ENCODE measurements at places on chromosomes 2 and 18.

- DNase-seq: peak; percentile 63
Measured at GRCh38 chr18:9109523-9109922, 7.0 kb downstream of the NDUFV2 start.

GRCh38 chr2:145339646-145340045 is 819.7 kb upstream of the ZEB2 start:
- DNase-seq: peak; percentile 18

DNA sequence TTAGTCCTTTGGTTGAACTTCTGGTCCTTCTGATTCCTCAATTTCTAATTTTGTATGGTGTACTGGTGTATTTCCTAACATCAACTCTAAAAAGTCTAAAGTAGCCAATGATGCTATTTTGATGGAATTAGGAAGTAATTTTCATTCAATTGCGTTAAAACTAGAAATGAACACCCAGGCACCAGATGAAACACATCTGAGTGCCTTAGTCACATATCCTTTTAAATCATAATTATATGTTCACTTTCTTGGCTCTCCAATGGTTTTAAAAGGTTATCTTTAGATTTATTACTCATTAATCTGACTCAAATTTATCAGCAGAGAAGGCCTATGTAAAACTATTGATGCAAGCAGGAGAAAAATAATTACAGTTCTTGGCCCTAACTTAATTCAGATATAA is 119.7 kb downstream of the GAREM1 start:
- peak; percentile 38 for DNase-seq

- no peak for DNase-seq
Measured at GRCh38 chr2:58860586-58860985, 619.5 kb upstream of the FANCL start.

DNA sequence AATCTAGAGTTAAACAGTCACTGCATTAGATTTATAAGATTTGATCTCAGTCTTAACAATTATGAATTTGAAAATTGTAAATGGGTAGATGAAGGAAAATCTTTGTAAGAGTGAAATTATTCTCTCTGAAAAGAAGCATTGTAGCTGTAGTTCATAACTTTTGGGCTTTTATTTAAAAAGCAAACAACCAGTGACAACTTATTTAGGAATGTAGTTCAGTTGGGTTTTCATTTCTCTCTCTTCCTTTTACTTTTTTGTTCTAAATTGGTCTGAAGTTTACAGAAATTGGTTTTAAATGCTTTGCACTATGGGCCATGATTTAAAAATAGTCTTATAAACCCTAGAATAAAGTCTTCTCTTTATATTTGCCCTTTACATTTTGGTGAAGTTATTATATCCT is 296.6 kb downstream of the GULP1 start:
- no peak for DNase-seq

DNA sequence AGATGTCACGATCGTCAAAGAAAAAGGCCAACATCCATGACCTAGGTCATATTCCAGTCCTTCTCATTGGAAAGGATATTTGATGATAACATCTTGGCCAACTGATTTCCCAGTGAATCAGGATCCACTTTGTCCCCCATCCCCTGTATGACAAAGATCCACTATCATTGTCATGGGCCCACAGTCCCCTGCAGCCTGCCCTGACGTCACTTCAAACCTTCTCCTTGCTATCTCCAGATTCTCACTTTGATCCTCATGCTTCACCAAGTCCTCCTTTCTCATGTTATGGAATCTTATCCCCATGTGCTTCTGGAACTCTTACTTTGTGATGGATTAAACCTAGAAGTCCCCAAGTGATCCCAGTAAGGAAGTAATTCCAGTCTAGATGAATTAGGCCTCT is 25.7 kb downstream of the GALNT14 start:
- no peak for DNase-seq

DNA sequence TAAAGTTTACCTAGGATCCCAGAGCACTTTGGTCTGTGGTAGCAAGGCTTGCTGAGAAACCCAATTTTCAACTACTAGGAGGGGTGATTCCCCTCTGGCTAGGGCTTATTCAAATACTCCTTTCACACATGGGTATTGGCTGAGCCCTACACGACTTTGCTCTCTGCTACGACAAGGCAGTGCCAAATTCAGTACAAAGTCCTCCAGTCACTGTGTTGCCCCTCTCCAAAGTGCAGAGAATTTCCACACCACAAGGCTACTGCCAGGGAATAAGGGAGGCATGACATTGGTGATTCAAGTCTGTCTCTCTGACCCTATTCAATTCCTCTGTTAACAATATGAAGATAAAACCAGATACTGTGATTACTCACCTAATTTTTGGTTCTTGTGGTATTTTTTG is 38.9 kb downstream of the SYT4 start:
- no peak for DNase-seq

DNA sequence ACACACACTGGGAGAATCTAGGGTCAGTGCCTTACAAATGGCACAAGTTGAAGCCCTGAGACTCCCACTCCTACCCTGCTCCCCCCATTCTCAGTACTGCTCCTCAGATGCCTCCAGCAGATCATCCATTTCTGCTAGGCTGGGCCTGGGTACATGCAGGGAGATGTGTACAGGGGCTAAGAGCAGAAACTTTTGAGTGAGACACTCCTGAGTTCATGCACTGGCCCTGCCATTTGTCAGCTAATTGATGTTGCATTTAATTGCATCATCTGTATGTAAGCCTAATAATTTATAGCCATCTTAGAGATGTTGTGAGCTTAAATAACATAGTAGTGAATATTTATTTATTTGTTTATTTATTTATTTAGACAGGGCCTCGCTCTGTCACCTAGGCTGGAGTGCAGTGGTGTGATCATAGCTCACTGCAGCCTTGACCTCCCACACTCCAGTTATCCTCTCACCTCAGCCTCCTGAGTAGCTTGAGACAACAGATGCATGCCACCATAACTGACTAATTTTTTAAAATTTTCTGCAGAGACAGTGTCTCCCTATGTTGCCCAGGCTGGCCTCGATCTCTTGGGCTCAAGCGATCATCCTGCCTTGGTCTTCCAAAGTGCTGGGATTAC is 4.8 kb upstream of the CASP8 start:
- peak; percentile 47 for DNase-seq

- DNase-seq: no peak
Measured at GRCh38 chr2:170610615-170611014, 104.5 kb upstream of the SP5 start.

DNA sequence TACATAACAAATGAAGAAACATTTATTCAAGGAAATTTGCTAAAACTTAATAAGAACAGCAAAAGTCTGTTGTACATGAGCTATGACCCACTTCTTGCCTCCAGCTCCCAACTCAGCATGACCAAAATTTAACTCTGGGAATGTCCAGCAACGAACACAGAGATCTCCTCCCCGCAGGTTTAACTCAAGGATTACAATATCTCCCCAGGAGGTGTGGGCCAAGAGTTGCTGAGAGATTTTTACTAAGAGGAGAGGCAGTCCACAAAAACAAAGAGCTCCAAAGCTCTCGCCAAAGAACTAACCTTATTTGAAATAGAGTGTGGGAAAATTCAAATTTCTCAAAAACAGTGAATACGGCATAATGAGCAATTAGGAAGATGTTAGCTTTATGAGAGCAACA is 318.5 kb downstream of the GRB14 start:
- DNase-seq: no peak

GRCh38 chr2:145563741-145564615 is 1044.1 kb upstream of the ZEB2 start:
- no peak for DNase-seq

GRCh38 chr2:215189393-215189792 is 51.0 kb upstream of the ABCA12 start:
- DNase-seq: no peak

DNA sequence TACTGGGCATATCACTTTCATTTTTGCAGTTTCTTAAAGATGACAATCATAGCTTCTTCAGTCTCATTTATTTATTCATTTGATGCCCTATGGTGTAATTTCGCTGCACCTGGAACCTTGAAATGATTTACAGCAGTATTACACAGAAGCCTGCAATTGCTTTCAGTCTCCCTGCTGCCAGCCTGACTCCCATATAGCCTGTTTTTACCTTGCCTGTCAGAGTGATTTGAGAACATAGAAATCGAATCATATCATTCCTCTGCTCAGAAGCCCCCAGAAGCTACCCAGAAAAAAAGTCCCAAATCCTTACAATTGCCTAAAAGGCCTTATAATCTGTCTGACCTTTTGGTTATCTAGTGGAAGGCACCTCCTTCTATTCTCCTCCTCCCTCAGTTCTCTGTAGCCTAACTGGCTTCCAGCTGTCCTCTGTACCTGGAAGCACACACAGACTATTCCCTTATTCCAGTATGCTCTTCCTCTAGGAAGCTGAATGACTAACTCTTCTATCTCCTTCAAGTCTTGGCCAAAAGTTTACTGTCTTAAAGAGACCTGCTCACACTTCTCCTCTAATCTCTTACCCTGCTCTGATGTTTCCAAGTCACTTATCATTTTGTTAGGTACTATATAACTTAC is 12.6 kb downstream of the SCN3A start:
- no peak for DNase-seq

GRCh38 chr2:142930835-142931398 is 53.5 kb downstream of the KYNU start:
- no peak for DNase-seq

DNA sequence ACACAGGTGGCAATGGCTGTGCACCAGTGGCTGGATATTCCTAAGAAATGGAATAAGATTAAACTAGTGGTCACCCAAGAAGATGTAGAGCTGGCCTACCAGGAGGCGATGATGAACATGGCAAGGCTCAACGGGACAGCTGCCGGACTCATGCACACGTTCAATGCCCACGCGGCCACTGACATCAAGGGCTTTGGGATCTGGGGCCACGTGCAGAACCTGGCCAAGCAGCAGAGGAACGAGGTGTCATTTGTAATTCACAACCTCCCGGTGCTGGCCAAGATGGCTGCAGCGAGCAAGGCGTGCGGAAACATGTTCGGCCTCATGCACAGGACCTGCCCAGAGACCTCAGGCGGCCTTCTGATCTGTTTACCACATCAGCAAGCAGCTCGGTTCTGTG is 190.8 kb downstream of the FTCDNL1 start:
- no peak for DNase-seq

DNA sequence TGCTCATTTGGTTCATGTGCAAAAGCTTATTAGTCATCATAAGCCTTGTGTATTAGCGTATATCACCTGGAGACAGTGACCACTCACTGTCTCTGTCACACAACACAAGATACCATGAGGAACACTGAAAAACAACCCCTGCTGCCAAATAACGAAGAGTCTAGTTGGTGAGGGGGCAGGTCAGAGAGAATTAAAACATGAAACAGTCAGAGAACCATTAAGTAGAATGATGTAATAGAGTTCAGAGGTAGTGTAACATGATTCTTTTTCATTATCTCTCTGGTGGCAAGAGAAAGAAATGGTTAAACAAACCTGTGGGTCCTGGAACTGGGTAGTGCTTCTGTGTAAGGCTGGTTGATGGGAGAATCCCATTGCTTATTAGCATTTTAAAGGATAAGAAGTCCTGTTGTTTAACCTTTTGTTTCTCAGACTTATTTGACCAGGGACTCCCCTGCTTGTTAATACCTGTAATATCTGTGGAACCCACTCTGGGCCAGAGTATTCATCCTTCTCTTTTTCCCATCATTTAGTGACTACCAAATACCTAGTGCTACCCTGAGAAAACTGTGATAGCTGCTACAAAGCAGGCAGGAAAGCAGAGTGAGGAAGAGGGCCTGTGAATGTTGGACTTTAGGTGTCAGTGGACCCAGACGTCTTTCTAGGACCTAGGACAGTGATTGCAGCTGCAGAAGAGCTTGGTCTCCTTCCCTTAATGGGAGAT is 38.0 kb downstream of the PTRHD1 start:
- DNase-seq: no peak

DNA sequence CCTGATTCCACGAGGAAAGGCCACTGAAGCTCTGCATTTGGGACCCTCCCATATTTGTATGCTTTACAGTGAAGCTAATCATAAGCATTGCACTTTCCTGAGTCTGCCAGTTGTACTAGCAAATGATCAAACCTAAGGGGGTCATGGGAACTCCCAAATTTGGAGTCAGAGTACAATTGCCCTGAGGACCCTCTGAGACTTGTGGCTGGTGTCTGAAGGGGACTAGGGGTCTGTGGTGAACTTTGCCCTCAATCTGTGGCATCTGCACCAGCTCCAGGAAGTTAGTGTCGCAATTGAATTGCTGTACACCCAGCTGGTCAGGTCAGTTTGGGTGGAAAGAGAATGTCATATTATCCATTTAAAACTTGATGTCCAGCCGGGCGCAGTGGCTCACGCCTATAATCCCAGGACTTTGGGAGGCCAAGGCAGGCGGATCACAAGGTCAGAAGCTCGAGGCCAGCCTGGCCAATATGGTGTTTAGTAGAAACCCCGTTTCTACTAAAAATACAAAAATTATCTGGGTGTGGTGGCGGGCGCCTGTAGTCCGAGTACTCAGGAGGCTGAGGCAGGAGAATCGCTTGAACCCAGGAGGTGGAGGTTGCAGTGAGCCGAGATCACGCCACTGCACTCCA is 18.1 kb downstream of the SOWAHC start:
- DNase-seq: no peak

GRCh38 chr18:54165450-54165849 is 59.0 kb downstream of the MBD2 start:
- no peak for DNase-seq

GRCh38 chr18:46680784-46681695 is 24.0 kb upstream of the LOXHD1 start:
- no peak for DNase-seq

GRCh38 chr2:158457826-158458616 is 1.3 kb downstream of the PKP4 start:
- peak; percentile 52 for DNase-seq

DNA sequence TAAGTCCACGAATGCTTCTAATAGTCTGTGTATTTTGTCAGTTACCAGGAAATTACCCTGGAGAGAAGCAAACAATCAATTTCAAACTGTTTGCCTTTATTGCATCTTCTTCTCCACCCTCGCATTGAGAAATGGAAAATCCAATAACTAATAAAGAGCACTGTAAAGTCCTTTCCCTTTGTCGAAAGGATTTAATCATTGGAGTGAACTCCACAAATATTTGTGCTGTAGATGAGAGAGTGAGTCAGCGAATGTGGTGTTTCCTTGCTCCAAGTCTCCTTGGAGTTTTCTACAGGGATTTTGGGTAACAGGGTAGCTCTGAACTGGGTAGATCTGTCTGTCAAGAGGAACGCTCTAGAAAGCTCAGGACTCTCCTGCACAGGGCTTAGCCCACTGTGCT is 240.2 kb downstream of the KCNS3 start:
- peak; percentile 5 for DNase-seq

- DNase-seq: no peak
Measured at GRCh38 chr18:38023871-38024270, 458.3 kb upstream of the CELF4 start.

GRCh38 chr2:95388091-95388692 is 14.3 kb upstream of the FAHD2A start:
- DNase-seq: no peak

DNA sequence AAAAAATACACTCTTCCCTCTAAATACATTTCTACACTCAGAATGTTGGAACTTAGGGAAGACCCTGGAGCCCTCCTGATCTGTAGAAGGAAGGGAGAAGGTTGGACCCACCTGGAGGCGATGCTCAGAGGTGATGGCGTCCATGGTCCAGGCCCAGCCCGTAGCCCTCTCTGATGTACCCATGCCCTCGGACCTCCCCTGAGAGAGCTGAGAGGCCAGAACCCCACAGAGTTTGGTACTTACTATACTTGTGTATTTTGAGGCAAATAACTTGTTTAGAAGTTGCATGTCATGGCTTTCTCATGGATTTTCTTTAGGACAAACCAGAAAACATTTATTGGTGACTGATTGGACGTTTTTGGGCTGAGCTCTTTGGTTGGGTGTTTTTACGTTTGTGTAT is 10.5 kb downstream of the CTDP1 start:
- DNase-seq: no peak

GRCh38 chr2:181240844-181241243 is 216.3 kb upstream of the ITGA4 start:
- no peak for DNase-seq

- DNase-seq: peak; percentile 48
Measured at GRCh38 chr2:42513252-42513918, 19.6 kb upstream of the KCNG3 start.
